Renal cortical epithelial cell (primary cell): ENCODE measurements at places on chromosomes 12 and 14.
A peak's percentile ranks its signal among the peaks of the same experiment; 100 is the strongest.

GRCh38 chr12:520119-520518, 60.4 kb downstream of the B4GALNT3 start:
- DNase-seq: no peak

DNA sequence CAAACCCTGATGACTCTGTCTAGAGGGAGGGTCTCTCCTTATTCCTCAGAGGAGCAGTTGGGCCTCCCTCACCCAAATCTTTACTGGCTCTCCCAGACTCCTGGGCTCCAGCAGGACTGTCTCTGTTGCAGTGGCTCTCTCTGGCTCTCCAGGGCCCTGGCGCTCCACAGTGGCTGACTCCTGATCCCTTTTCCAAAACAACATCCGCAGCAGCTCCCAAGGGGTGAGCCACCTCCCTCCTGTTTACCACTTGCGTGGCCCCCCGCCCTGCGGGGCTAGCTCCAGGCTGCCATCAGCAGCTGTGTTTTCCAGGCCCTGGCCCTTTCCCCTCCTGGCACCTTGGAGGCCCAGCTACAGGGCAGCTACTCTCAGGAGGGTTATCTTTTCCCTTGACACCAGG, 123.5 kb downstream of the CALM1 start:
- no peak for DNase-seq

DNA sequence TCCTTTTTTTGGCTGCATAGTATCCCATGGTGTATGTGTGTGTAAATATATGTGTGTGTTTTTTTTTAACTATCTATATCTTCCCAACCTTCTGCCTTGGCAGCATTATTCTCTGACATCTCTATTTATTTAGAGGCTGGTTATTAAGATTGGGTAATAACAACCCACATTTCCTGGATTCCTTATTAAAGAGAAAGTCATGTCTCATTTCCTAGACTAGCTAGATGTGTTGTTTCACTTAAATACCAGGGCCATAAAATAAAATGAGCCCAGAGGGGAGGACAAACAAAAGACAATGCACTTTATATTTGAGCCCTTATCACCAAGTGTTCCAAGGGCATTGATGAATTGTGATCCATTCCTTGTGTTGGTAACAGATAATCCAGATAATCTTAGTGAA, 169.1 kb downstream of the SLC5A8 start:
- DNase-seq: peak; percentile 52

- DNase-seq: no peak
Measured at GRCh38 chr12:126734710-126735109, 1532.3 kb upstream of the TMEM132C start.

DNA sequence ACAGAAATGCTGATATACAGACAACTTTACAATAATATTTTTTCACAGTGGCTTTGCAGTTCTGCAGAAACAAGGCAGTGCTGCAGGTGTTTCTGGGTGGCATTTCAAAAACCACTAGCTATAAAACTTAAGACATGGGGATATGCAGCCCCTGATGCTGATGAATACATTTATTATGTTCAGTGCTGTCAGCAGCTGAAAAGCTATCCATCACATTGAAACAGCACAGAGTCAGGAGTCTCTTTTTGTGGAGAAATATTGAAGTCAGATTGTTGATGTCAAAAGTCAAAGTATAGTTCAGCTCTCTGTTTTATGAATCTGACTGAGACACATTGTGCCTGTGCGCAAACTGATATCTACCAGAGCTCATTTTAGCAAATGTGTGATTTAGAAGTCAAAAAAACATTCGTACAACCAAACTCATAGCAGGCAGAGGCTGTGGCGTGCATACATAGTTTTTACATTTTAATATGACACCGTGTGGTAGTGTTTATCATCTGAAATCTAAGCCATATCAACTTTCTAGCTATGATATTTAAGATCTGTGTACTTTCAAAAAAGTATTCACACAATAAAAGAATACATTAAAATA, 467.6 kb downstream of the PRKD1 start:
- no peak for DNase-seq

DNA sequence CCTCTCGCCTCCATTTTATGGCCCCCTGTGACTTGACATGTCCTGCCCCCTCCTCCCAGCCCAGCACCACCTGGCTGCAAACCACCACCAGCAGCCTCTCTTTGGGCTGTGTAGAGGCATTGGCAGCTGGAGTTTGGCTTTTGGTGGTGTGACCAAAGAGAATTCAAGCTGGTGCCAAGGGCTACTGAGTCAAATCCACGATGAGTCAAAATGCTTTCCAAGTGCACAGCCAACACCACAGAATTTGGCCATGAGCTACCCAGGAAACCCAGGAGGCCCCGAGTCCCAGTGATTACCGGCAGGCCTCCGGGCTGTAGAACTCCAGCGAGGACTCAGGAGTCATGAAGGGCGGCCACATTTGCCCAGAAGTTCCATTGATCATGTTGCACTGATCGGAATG, 53.8 kb downstream of the SCARB1 start:
- DNase-seq: no peak

DNA sequence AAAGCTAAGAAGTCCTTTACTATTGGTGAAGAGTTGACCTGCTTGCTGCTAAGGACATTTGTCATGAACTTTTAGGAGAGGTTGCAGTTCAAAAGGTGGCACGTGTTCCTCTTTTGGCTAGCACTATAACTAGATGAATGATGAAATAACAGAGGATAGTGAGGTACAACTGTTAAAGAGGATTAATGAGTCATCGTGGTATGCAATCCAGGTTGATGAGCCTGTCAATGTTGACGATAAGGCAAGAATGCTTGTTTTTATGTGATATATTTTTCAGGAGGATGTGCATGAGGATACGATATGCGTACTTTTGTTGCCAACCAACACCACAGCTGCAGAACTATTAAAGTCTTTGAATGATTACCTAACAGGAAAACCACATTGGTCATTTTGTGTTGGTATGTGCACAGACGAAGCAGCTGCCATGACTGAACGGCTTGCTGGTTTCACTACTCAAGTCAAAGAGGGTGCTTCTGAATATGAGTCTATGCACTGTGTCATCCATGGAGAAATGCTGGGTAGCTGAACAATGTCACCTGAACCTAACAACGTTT, 10.6 kb downstream of the CEP128 start:
- DNase-seq: peak; percentile 93

- DNase-seq: no peak
Measured at GRCh38 chr14:32354716-32355115, 25.6 kb downstream of the AKAP6 start.

- peak; percentile 57 for DNase-seq
Measured at GRCh38 chr12:43292699-43293098, 259.3 kb downstream of the ADAMTS20 start.

DNA sequence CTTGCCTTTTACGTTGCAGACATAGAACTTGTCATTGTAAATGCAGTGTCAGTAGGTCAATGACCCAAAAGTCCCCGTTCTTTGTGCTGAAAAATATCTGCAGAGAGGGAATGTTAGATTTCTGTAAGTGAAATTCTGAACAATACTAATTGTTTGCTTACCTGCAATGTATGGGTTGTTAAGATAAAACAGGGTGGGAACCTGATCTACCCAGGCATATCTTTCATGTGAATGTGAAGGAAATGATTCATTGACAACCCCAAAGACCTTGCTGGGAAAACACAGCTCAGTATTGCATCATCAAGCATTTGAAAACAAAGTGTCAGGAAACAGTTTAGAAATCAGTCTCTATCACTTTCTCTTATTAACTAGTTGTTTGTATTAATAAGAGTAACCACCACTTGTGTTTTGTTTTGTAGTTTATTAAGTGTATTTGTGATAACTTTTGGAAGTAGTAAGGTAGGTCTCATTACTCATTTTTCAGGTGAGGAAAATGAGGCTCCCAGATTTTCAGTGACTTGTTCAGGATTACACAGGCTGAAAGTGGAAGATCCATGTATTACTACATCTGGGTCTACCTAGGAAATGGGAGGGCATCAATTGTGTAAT, 57.9 kb upstream of the SLC38A2 start:
- peak; percentile 98 for DNase-seq

DNA sequence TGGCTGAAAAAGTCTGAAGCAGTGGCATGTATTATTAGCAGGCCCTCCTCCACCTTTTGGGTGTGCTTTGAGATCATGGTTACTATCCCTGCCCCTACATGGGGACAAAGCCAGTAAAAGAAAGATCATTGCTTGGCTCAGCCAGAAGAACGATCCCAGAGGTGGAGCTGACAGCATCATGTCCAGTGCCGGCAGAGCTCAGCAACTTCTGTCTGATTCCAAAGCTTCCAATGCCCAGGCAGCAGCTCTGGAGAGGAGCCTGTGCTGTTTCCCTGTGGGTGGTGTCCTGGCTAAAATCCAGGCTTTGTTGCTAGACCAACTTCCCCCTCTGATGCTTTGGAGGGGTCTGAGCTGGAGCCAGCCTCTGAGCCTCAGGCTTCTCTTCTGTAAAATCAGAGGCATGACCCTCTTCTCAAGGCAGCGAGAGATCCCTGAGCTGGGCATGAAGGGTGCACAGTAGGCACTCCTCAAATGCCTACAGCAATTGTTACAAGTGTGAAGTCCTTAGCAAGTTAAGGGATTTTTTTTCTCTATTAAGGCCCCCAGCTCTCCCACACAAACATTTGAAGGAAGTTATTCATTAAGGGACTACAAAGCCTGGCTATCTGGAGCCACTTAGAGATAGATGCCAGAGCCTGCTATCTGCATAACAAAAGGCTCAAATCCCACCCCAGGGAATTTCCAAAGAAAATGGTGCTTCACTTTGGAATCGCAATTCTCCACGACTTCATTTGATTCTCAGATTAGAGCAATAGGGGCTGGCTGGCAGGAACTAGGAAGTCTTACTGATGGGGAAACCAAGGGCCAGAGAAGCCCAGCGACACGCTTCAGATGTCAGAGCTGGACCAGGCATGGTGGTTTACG, 10.9 kb upstream of the GSC start:
- no peak for DNase-seq

GRCh38 chr14:22854963-22855724, 16.4 kb upstream of the LRP10 start:
- no peak for DNase-seq

GRCh38 chr12:16189849-16190248, 87.6 kb downstream of the SLC15A5 start:
- peak; percentile 49 for DNase-seq

DNA sequence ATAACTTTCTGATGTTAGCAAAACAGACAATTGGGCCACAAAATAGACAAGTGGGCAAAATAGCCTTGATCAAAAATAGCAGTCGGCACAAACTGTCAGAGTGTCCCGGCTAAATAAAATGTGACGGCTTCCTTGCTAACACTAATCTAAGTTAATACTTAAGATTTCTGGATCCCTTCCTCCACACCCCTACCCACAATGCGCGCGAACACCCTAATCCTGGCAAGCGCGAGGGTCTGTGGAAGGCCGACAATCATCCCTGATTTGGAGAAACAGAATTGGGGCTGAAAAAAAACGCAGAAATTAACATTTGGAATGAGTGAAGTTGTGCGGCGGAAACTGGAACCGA, 489 bp downstream of the CEP290 start:
- no peak for DNase-seq

DNA sequence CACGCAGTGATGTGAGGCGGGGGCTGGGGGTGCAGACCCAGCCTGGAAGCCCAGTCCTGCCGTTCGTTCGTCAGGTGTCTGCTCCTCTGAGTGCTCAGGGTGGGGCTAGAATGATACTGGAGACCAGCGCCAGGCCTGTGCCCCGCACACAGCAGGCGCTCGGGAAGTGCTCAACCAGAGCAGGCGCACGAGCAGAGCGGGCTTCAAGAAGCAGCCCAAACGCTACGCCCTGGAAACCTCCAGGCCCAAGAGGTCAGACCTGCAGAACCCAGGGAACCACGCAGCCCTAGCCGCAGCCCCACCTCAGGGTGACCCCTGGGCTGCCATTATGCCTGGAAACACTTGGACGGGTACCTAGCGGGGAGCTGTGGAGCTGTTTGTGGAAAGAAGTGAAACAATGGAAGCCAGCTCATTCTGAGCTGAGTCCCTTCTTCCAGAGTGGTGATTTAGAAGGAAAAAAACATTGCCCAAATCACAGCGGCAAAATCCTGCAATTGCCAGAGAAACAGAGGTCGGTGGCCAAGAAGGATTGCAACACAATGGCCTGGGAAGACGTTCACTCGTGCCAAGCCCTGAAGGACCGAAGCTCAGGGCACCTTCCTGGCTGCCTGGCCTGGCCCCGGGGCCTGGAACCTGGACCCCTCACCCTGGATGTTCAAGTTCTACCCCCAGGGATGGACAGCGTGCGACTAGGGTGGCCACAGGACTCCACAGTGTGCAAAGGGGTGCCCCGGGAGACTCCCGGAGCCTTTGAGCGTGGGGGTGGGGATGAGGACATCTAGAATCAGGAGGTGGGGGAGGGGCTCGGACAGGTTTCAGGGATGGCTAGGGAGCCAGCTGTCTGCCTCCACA, 40.4 kb upstream of the DIO3 start:
- DNase-seq: no peak

DNA sequence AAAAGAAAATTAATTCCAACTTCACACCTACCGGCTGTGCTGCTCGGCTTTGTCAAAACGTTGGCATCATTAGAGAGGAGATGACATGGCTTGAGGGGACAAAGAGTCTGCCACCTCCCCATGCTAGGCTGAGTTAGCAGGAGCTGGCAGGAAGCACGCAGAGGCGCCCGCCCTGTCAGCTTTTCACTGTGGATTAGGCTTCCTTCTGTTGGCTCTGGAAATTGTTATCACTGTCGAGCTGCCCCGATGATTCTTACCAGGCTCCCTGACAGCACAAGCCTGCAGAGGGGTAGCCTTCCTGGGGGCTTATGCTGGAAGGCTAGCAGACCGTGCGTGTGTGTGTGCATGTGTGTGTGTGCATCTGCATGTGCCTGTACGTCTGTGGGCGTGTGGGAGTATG, 490.9 kb upstream of the TBX3 start:
- DNase-seq: no peak

DNA sequence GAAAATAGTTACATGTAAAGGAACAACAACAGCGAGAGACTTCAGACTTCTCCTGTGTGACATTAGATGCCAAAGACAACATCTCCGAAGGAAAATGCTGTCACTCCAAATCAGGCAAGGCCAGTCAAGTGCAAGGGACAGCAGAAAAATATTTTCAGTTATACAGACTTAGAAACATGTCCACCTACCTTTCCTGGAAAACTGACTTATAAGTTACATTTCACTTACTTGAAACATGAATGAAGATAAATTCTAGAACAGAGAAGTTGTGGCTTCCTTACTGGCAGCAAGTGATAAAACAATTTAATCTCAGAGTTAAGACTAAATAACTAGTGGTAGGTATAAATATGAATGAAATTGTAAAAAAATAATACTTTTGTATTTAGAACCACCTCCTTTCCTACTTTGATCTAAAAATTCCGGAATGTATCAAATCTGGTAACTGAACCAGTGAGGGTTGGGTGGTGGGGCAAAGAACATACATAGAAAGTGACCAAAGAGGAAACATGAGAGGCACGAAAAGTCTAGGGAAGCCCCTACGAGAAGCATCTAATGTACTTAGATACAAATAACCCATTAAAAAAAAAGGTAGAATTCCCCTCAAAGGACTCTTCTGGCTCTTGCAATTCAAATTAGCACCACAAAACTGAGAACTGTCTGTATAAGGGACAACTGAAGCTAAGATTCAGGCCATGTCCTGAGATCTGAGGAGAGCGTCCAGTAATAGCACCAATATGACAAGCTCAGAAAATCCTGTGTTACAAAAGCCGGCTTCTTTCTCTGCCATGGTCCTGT, 21.2 kb downstream of the MTHFD1 start:
- DNase-seq: no peak
